HFFc6 (cell line): ENCODE measurements at places on chromosomes 4 and X.

GRCh38 chr4:3721627-3722026 is 44.6 kb upstream of the ADRA2C start:
- no peaks in the 10 kb centered on the region for H3K4me1 ChIP-seq
- H3K27me3 ChIP-seq = peaks cover 41% of the 10 kb centered on the region
- H3K36me3 ChIP-seq = peaks cover 5% of the 10 kb centered on the region
- no peak overlapping the region for H3K27ac ChIP-seq
- no peak for DNase-seq

DNA sequence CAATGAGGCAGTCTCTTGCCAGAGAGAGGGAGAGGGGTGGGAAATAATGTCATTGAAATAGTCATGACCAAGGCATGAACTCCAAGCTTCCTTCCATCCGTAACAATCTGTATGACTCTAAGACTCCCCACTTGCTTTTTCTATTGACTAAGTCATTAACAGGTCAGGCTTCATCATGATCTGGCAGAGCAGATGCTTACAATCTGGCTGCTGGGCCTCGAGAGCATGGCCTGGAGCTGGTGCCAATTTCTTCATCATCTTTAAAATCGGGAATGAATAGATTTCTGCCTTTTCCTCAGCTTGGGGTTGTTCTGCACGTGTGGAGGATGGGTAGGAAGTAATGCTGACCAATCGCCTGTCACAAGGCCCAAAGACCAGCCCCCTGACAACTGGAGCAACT is 280.6 kb upstream of the CLNK start:
- H3K4me3 ChIP-seq = no peak overlapping the region
- H3K4me1 ChIP-seq = no peaks in the 10 kb centered on the region
- no peak for DNase-seq

GRCh38 chr4:76305033-76305687 is 1.4 kb upstream of the STBD1 start:
- H3K27ac ChIP-seq = peak overlapping the region; percentile 87; the same call in 1 of the 2 replicates
- H3K4me3 ChIP-seq = peak overlapping the region; percentile 94
- H3K27me3 ChIP-seq = peaks cover 3% of the 10 kb centered on the region
- H3K4me1 ChIP-seq = peaks cover 53% of the 10 kb centered on the region

DNA sequence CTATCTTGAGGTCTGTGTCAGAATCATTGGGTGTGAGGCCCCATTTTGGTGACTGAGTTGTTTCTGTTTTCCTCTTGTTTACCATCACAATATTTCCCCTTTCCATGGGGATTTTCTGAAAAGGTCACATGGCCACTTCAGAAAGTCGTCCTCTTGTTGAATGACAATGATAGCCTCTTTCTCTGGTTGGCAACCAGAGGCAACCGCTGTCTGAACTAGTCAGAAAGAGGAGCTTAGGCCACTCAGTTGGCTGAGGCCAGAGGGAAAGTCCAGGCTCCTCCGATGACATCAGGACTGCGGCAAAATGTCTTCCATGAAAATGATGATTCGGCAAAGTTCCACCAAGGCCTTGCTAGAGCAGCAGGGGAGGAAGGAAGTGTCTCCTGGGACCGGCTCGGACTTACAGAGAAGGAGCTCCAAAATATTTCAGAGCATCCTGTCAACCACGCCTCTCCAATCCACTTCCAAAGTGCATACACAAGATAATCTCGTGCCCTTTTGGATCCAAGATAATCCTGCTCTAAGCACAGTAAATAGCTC is 19.1 kb upstream of the RBM47 start:
- H3K27ac ChIP-seq = no peak overlapping the region
- DNase-seq = no peak
- H3K27me3 ChIP-seq = peaks cover 5% of the 10 kb centered on the region
- no peaks in the 10 kb centered on the region for H3K36me3 ChIP-seq
- peaks cover 10% of the 10 kb centered on the region; the same call in 1 of the 2 replicates for H3K4me1 ChIP-seq

GRCh38 chrX:130393451-130394074 is 8.1 kb upstream of the GPR119 start:
- H3K36me3 ChIP-seq = no peaks in the 10 kb centered on the region
- DNase-seq = peak; percentile 43

GRCh38 chr4:45062935-45063545 is 336.7 kb upstream of the GNPDA2 start:
- H3K27ac ChIP-seq = no peak overlapping the region
- DNase-seq = no peak
- no peaks in the 10 kb centered on the region for H3K4me1 ChIP-seq
- no peak overlapping the region for H3K4me3 ChIP-seq

DNA sequence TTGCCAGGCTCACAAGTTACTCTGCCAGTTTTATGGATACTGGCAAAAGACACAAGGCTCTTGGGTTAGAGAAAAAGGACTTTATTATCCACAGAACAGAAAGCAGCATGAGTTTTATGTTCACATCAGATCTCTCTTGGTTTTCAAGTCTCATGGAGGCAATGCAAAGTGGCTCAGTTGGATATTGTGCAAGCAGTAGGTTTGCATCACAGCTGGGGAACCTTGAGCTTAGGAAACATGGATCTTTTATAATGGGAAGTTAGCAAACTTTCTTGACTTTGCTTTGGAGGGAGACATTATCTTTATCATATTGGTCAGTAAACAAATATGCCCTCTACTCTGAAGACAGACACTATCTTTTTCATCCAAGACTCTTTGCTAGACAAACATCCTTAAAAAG is 109.2 kb upstream of the GRPR start:
- no peak overlapping the region for H3K27ac ChIP-seq
- H3K27me3 ChIP-seq = peaks cover 3% of the 10 kb centered on the region
- no peak for DNase-seq
- no peaks in the 10 kb centered on the region for H3K36me3 ChIP-seq
- no peak overlapping the region for H3K4me3 ChIP-seq

- no peak overlapping the region for H3K27ac ChIP-seq
- no peaks in the 10 kb centered on the region for H3K4me1 ChIP-seq
- no peak for DNase-seq
- H3K36me3 ChIP-seq = peaks cover 37% of the 10 kb centered on the region
Observed at GRCh38 chr4:173666-174314, 49.5 kb downstream of the ZNF718 start.

GRCh38 chr4:153728151-153728550 is 31.7 kb downstream of the RNF175 start:
- no peak for DNase-seq
- peaks cover 13% of the 10 kb centered on the region; the same call in 1 of the 2 replicates for H3K27me3 ChIP-seq
- H3K36me3 ChIP-seq = no peaks in the 10 kb centered on the region
- H3K4me1 ChIP-seq = peaks cover 9% of the 10 kb centered on the region

GRCh38 chr4:44326741-44327140 is 121.9 kb downstream of the KCTD8 start:
- no peak overlapping the region for H3K4me3 ChIP-seq
- H3K4me1 ChIP-seq = no peaks in the 10 kb centered on the region
- no peaks in the 10 kb centered on the region for H3K36me3 ChIP-seq
- DNase-seq = no peak
- no peak overlapping the region for H3K27ac ChIP-seq
- H3K27me3 ChIP-seq = no peaks in the 10 kb centered on the region

DNA sequence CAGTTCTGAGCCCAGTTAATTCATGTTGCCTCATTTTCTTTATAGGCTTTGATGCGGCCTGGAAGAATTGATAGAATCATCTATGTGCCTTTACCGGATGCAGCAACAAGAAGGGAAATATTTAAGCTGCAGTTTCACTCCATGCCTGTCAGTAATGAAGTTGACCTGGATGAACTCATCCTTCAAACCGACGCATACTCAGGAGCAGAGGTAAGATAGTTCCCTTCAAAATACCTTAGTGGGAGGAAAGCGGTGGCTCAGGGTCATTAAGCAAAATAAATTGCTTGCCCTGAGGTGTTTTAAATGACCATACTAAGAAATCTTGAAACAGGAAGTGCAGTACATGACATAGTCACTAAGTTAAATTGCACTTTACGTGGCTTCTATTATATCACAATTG is 140.6 kb upstream of the SPRY1 start:
- H3K36me3 ChIP-seq = peaks cover 4% of the 10 kb centered on the region; the same call in 1 of the 2 replicates
- DNase-seq = no peak
- peaks cover 11% of the 10 kb centered on the region for H3K4me1 ChIP-seq
- no peak overlapping the region for H3K27ac ChIP-seq
- H3K27me3 ChIP-seq = no peaks in the 10 kb centered on the region
- H3K4me3 ChIP-seq = no peak overlapping the region

- peak; percentile 71 for DNase-seq
- H3K27me3 ChIP-seq = peaks cover 1% of the 10 kb centered on the region
- H3K4me3 ChIP-seq = peak overlapping the region; percentile 89
- H3K36me3 ChIP-seq = 0 out of 2 replicates have a peak, but pooled peaks cover 1% of the 10 kb centered on the region
- peaks cover 35% of the 10 kb centered on the region for H3K4me1 ChIP-seq
Observed at GRCh38 chr4:184343502-184344177, 126.0 kb upstream of the ENPP6 start.

DNA sequence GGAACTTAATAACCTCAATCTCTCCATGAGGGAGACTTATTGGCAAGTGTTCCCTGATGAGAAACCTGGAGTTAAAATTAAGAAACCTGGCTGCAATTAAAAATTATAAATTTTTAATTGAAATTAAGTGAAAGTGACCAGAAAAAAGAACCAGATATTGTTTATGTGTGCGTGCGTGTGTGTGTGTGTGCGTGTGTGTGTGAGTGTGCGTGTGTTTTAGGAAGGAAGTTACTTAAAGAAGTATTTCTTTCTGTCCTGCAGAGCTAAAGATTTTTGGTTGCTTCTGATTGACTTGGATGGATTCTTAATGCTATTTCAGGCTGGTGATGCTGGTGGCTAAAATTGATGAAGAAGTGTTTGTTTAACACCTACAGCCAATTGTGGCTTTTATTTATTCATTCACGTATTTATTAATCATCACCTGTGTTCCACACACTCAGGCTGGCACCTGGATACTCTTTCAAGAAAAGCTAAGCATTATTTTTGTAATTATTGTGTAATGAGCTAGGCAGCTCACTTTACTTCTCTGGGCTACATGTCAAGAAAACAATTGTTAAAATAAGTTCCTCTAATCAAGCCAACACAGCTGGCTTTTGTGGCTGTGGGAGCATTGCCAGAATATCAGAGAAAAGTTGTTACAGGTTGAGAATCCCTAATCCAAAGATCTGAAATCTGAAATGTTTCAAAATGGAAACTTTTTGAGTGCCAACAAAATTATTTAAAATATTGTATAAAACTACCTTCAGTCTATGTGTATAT is 68.5 kb downstream of the CEP44 start:
- DNase-seq = no peak
- H3K4me3 ChIP-seq = no peak overlapping the region
- H3K27me3 ChIP-seq = peaks cover 4% of the 10 kb centered on the region
- no peak overlapping the region for H3K27ac ChIP-seq
- H3K36me3 ChIP-seq = no peaks in the 10 kb centered on the region

DNA sequence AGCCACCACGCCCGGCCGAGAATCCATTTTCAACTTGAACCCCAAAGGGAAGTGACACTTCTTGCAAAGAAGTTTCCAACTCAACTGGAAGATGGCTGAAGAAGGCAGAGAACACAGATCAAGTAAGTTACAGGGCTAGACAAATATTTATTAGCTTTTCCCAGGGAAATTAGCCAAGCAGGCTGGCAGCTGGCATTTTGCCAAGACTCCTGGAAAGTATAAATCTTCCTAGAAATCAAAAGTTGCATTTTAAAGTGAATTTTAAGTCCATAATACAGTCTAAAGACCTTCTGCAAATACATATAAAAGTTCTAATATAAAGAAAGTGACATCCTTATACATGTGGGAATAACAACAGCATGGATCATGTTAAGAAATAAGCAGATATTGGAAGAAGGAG is 3.4 kb upstream of the MRPL1 start:
- peaks cover 30% of the 10 kb centered on the region for H3K4me1 ChIP-seq
- H3K27ac ChIP-seq = no peak overlapping the region
- H3K4me3 ChIP-seq = no peak overlapping the region

- H3K4me1 ChIP-seq = peaks cover 24% of the 10 kb centered on the region
- no peak overlapping the region for H3K27ac ChIP-seq
- peaks cover 8% of the 10 kb centered on the region for H3K27me3 ChIP-seq
- no peak overlapping the region for H3K4me3 ChIP-seq
- H3K36me3 ChIP-seq = no peaks in the 10 kb centered on the region
- DNase-seq = no peak
Observed at GRCh38 chr4:3067473-3068001, 6.8 kb downstream of the HTT-AS start.

DNA sequence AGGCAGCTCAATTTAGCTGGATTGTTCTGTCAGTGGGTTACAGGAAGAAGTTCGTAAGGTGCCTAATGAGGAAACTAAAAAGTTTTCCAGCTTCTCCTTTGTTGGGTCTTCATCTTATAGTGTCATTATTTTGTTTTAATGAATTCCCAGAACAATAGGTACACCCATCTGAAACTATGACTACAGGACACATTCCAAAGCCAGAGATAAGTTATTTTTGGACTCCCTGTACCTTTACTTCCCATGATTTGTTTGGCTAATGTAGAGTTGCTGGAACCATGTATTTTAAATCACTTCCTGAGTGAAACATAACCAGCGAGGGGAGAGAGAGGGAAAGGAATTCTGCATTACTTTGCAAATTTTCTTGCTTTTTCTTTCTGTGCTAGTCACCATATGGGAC is 114.0 kb downstream of the CLCN5 start:
- H3K4me1 ChIP-seq = no peaks in the 10 kb centered on the region
- no peak overlapping the region for H3K27ac ChIP-seq
- DNase-seq = no peak
- H3K27me3 ChIP-seq = no peaks in the 10 kb centered on the region; the same call in 1 of the 2 replicates

DNA sequence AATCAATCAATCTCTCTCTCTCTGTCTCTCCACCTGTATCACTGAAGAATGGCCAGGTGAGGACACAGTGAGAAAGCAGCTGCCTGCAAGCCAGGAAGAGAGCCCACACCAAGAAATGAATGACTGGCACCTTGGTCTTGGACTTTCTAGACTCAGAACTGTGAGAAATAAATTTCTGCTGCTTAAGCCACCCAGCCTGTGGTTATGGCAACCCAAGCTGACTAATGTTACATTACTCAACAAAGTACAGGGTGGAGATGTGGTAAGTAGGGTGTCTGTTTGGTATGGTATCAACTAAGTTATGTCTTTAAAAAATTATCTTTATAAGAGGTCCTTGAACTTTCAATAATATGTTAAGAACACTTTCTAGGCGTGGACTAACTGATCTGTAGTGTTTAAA is 159.3 kb downstream of the EPHA5 start:
- no peaks in the 10 kb centered on the region for H3K36me3 ChIP-seq
- no peaks in the 10 kb centered on the region for H3K27me3 ChIP-seq
- DNase-seq = no peak
- no peak overlapping the region for H3K27ac ChIP-seq
- no peaks in the 10 kb centered on the region for H3K4me1 ChIP-seq

DNA sequence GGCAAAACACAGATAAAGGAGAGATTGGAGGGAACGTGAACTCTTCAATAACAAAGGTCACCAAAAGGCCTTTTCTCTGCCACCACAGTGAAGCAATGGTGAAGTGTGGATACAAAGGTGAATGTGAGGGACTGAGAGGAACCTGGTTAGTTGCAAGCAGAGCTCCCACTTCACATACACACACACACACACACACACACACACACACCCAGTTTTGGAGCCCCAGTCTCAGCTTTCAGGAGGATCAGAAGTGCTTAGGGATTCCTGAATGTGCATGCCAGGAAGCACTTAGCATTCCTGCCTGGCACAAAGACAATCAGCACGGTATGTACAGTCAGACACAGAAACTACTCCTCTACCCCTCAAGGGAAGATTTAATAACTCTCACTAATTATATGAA is 71.5 kb downstream of the ARHGEF9 start:
- H3K4me3 ChIP-seq = no peak overlapping the region
- peaks cover 9% of the 10 kb centered on the region for H3K36me3 ChIP-seq
- DNase-seq = peak; percentile 7
- peaks cover 11% of the 10 kb centered on the region; the same call in 1 of the 2 replicates for H3K4me1 ChIP-seq
- no peak overlapping the region for H3K27ac ChIP-seq
- no peaks in the 10 kb centered on the region for H3K27me3 ChIP-seq

GRCh38 chr4:54234497-54235205 is 5.6 kb downstream of the PDGFRA start:
- peak overlapping the region; percentile 83 for H3K27ac ChIP-seq
- DNase-seq = no peak
- H3K36me3 ChIP-seq = peaks cover 34% of the 10 kb centered on the region
- peaks cover 44% of the 10 kb centered on the region for H3K4me1 ChIP-seq
- H3K27me3 ChIP-seq = peaks cover 2% of the 10 kb centered on the region; the same call in 1 of the 2 replicates
